ENCODE measurements at places on chromosomes 4 and X.

DNA sequence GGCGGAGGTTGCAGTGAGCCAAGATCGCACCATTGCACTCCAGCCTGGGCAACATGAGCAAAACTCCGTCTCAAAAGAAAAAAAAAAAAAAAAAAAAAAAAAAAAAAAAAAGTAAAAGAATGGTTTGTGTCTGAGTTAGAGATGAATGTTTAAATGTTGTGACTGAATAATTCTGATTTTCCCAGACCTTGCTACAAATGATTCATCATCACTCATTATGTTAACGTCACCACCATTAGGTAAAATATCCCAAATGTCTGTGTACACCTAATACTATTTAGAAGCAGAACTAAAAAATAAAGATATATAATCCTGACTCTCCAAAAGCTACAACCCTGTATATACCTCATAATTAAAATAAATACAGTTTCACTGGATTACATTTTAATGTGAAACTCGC is 70.8 kb downstream of the HHIP start:
- DNase-seq: no peak

GRCh38 chr4:141463678-141464077 is 172.7 kb upstream of the IL15 start:
- no peak for DNase-seq

GRCh38 chr4:72348701-72349100 is 220.3 kb downstream of the ADAMTS3 start:
- DNase-seq: no peak

DNA sequence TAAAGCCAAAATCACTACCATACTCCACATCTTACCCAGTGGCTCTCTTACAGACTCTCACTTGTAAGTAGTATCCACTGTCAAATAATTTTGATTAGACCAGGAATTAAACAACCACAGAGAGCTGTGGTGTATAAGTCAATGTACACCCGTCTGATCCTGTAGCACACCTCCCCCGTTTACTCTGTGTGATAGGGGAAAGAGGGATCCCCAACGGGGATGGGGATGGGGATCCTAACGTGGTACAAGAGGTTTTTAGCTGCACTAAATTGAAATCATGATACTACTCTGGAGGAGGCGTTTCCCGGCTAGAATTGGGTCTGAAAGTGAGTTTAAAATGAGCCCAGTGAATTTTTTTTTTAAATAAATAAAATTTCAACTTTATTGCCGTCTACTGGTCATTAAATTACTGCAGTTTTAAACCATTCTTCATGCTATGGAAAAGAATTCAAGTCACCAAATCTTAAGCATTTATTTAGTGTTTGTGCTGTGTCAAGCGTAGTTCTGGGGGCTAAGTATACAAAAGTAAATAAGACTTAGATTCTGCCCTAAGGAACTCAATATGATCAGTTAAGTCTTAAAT is 76.6 kb downstream of the INTS12 start:
- DNase-seq: no peak
